ENCODE measurements at places on chromosomes 3 and 15.

DNA sequence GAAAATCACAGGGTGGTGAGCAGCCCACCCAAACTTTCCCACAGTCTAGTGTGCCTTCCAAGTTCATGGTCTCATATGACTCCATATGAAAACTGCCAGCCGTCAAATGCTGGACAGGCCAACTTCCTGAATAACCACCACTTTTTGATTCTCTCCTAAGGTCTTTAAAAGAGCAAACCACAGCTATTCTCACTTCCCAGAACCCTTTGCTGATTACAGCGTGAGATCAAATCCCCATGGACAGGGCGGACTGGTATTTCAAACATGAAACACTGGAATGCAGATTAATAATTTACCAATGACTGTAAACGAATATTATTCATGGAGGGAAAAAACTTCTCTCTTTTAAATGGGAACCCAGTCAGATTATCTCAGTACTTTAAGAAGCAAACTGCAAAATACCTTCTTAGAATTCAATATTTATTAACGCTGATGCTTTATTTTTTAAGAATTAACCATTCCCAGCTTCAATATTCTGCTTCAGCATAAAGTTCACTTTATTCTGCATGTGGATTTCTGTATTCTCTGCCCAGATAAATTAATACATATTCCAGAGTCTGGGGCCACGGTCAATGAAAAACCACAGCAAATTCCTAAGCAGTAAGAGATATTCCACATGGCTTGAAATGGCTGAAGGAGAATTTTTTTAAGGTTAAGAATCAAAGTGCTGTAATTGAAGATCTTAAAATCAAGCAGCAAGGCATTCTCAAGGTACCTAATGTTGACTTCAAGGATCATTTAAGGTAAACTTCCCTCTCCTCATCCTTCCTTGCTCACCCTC is 42.9 kb downstream of the MYO1E start:
- H3K4me1 ChIP-seq: peaks cover 19% of the 10 kb centered on the region
- H3K27me3 ChIP-seq: no peaks in the 10 kb centered on the region
- peaks cover 11% of the 10 kb centered on the region for H3K36me3 ChIP-seq

- H3K27ac ChIP-seq: peak overlapping the region; percentile 51
- H3K4me3 ChIP-seq: no peak overlapping the region
Measured at GRCh38 chr3:172546105-172546504, 22.9 kb upstream of the TNFSF10 start.

GRCh38 chr3:157533298-157534070 is 30.3 kb upstream of the VEPH1 start:
- H3K4me1 ChIP-seq: peaks cover 3% of the 10 kb centered on the region
- no peaks in the 10 kb centered on the region for H3K27me3 ChIP-seq
- no peak overlapping the region for H3K27ac ChIP-seq
- no peak for DNase-seq
- H3K4me3 ChIP-seq: no peak overlapping the region

- no peak overlapping the region for H3K4me3 ChIP-seq
- no peak overlapping the region for H3K27ac ChIP-seq
Measured at GRCh38 chr3:47423548-47424145, 42.8 kb downstream of the PTPN23 start.

GRCh38 chr15:43769584-43770228 is 7.1 kb downstream of the ELL3 start:
- peaks cover 92% of the 10 kb centered on the region for H3K36me3 ChIP-seq
- no peak overlapping the region for H3K4me3 ChIP-seq
- H3K4me1 ChIP-seq: no peaks in the 10 kb centered on the region
- H3K27me3 ChIP-seq: no peaks in the 10 kb centered on the region
- H3K27ac ChIP-seq: no peak overlapping the region

GRCh38 chr15:44501768-44502366 is 35.1 kb upstream of the EIF3J start:
- no peak for DNase-seq
- peaks cover 84% of the 10 kb centered on the region for H3K36me3 ChIP-seq
- H3K4me3 ChIP-seq: no peak overlapping the region
- no peaks in the 10 kb centered on the region for H3K27me3 ChIP-seq
- no peaks in the 10 kb centered on the region for H3K4me1 ChIP-seq

DNA sequence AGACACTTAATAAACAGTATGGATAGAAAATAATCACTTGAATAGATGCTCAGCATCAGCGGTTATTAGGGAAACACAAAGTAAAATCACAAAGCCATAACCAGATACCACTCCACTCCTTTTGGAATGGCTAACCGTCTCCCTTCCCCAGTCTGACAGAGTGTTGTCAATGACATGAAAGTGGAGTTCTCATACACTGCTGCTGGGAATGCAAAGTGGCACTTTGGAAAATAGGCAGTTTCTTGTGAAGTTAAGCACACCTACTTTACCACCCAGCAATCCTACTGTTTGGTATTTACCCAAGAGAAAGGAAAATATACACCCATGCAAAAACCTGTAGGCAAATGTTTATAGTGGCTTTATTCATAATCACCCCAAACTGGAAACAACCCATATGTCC is 81.0 kb upstream of the KLHL25 start:
- H3K27me3 ChIP-seq: peaks cover 4% of the 10 kb centered on the region
- no peaks in the 10 kb centered on the region for H3K4me1 ChIP-seq
- no peak for DNase-seq
- no peak overlapping the region for H3K27ac ChIP-seq
- no peaks in the 10 kb centered on the region for H3K36me3 ChIP-seq

- peaks cover 21% of the 10 kb centered on the region for H3K4me1 ChIP-seq
- peaks cover 76% of the 10 kb centered on the region for H3K36me3 ChIP-seq
- no peak for DNase-seq
- no peak overlapping the region for H3K4me3 ChIP-seq
- H3K27me3 ChIP-seq: no peaks in the 10 kb centered on the region
Measured at GRCh38 chr3:48564022-48564421, 441 bp upstream of the UCN2 start.

Measured in RWPE2 (cell line).